ENCODE measurements at places on chromosomes 6 and 20.

GRCh38 chr6:109377717-109378116 lies 4.5 kb downstream of the CD164 start:
- no peak for DNase-seq

DNA sequence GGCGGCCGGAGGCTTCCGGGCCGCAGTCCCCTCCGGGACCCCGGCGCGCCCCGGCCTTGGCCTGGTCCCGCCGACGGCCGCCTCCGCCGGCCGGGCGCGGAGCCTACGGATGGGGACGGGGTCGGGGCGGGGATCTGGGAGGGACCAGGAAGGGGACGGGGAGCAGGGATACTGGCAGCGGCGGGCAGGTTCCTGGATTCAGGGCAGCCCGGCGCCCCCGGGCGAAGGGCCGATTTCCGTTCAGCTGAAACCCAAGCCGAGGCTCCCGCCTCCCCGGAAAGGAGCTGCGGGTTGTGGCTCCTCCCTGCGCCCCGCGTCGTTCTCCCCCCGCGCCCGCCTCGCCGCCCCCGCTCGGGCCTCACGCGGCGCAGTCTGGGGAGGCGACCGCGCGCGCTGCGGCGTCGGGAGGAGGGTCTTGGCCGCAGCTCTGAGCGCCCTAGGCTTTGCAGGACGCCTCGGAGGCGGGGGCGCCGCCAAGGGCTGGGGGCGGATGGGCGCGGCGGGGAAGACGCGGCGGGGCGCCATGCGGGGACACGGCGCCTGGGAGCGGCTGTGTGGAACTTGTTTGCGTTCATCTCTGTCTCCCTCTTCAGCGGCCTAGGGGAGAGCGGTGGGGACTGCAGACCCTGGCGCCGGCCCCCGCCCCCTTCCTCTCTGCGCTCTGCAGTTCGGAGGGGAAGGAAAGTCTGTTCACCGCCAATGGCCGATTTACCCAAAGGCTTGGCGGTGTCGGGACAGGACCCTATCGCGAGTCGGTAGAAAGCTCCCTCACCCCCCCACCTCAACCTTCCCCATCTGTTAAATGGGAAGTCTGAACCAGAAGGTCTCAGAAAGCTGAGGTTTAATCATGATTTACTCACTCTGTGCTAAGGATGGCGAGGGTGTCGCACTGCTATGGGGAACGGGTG lies 22.7 kb upstream of the TMEM181 start:
- no peak for DNase-seq

DNA sequence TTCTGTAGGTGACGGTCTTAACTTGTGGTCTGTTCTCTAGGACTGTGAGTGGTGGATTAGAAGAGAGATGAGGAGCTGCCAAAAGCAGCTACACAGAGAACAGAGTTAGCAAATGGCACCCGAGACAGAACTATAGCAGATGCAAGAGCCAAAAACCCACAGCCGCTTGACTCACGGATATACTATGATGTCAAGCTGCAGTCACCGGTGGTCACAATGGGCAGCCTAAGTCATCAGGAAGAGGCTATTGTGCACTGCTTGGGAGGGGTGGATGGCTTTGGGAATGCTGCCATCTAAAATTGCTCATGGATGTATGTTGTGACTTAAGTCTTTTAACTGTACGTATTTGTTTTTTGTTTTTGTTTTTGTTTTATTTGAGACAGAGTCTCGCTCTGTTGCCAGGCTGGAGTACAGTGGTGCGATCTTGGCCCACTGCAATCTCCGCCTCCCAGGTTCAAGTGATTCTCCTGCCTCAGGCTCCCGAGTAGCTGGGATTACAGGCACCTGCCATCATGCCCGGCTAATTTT lies at the start of gene GTSF1L:
GTSF1L (minus strand) TSS at position 192 of the 528 bp plus-strand sequence. CDS start 308 bp downstream, outside the sequence.
- DNase-seq = no peak

- DNase-seq = no peak
Measured at GRCh38 chr20:41639630-41640029, 21.5 kb upstream of the CHD6 start.

DNA sequence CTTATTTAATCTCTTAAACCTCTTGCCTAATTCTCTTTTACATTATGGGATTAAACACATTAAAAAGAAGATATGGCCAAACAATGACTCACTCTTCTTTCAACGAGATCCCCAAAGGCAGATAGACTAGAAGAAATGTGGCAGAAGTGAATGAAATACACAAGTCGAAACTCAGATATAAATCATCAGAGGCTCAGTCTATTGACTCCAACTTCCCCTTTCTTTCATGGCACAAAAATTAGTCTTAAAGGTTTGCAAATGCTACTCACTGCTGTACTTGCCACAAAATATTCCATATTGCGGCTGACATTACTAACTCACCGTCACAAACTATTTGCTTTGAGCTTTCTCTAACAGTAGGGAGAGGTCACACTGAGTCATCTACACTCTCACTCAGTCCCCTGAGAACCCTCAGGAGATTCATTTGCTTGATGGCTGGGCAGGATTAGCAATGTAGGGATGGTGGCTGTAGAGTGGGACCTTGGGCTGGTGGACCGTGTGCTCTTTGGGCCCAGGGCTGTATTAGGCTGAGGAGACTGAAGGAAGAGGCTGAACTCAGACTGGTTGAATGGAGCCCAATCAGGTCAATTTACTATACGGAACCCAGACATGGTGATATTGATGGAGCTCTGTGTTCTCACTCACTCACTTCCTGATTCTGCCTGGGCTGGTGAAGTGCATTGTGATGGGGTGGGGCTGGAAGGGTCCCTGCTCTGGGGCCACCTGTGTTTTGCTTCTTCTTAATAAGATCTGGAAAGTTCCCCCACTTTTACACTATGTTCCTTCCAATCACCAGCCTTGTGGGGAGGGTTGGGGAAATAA lies 42.8 kb upstream of the UBR2 start:
- DNase-seq = no peak

DNA sequence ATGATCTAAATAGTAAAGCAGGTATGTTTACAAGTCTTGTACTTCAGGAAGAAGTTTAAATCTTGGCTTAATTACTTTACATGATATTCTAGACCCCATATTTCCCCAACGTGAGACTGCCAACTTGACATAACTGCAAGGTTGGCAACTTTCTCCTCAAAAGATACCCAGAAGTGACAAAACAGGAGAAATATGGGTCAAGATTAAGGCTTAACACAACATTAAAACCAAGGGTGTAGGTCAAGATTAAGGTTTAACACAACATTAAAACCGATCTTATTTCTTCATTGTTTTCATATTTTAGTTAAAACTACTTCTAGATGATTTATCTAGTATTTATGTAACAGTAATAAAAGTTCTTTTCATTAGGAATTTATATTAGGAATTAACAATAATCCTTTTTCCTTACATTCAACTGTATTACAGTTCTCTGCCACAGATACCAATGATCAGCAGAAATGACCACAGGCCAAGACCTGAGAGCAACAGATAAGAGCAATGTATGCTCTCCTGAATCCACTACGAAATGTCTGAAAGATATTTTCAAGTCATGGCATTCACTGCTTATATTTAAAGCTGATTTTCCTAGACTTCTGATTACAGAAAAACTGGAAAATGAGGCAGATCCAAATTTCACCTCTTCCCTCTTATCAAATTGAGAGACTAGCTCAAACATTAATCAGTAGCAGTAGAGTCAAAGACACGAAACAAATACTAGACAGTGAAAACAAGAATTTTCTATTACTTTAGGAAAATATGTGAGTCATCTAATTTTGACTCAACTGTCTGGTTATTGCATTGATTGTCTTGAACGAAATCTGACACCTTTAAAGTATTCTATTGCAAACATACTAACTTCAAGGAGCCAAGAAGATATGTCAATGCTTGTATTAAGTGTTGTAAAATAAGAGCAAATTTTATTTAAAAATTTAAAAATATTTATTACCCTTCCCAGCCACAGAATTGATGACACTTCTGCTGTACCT lies 72.3 kb downstream of the RNGTT start:
- DNase-seq = no peak

DNA sequence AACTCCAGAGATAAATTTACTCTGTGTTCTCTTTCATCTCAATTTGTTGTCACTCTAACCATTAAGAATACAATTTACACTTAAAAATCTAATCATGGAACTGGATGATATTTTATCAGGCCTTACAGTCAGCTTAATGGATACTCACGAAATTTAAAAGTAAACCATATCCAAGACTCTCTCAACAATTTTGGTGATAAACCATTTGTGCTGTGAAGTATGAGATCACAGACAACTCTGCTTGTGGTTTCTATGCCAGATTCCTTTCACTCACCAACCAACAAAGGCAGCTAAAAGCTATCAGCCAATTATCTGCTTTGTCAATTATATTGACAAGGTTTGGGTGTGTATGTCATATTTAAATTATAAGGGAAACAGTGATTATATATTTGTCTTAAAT lies 155.8 kb downstream of the TRDN start:
- no peak for DNase-seq

DNA sequence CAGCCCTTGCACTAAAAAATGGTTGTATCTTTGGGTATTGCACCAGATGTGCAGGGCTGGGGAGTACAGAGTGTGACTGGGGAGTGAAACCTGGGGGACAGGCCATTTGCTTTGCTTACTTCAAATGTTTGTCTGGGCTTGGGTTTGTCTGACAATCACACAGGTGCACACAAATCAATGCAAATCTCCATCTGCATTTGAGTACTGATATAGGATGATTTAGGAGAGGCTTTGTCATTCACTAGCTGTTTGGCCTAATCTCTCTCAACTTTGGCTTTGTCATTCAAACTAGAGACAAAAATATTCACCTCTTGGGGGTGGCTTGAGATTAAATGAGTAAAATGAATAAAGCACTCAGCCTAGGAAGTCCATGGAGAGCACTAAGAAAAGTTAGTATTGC lies 3.8 kb downstream of the GUCA1A start:
- no peak for DNase-seq

DNA sequence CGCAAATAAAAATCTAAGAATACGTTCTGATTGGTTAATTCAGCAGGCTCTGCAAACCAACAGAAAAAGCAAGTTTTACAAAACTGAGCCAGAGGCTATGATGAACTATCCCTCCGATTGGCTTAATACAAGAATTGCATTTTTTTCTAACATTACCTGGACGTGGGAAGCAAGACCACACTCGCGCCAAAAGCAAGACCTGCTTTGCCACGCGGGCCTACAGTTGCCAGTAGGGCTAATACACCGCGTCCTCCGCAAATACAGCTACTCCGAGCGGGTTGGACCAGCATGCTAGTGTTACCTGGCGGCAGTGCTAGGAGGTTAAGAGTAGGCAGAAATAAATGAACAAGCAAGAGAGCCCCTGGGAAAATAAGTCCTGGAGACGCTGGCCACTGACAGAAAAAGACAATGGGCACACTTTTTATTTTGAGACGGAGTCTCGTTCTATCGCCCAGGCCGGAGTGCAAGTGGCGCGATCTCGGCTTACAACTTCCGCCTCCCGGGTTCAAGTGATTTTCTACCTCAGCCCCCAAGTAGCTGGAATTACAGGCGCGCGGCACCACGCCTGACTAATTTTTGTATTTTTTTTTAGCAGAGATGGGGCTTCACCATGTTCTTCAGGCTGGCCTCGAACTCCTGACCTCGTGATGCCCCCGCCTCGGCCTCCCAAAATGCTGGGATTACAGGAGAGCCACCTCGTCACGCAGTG lies 131.9 kb upstream of the BTN3A2 start:
- DNase-seq = no peak

GRCh38 chr6:62976566-62976965 lies 234.7 kb upstream of the FKBP1C start:
- no peak for DNase-seq

DNA sequence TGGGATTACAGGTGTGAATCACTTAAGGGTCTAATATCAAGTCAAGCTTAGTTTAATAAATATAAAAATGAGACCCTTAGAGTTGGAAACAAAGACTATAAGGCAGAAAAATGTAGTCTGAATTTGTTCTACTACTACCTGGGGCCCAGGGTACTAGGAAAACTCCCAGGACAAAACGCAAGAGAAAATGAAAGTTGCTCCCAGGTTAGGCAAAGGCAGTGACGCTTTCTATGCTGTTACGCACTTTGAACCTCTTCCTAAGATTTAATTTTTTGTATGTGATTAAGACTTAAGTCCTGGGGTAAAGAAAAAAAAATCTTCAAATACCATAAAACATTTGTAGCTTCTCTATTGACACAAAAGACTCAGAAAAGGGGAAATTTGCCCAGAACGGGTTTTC lies 17.3 kb downstream of the DSP start:
- DNase-seq = no peak

GRCh38 chr20:47719625-47720024 lies 65.7 kb downstream of the SULF2 start:
- no peak for DNase-seq

DNA sequence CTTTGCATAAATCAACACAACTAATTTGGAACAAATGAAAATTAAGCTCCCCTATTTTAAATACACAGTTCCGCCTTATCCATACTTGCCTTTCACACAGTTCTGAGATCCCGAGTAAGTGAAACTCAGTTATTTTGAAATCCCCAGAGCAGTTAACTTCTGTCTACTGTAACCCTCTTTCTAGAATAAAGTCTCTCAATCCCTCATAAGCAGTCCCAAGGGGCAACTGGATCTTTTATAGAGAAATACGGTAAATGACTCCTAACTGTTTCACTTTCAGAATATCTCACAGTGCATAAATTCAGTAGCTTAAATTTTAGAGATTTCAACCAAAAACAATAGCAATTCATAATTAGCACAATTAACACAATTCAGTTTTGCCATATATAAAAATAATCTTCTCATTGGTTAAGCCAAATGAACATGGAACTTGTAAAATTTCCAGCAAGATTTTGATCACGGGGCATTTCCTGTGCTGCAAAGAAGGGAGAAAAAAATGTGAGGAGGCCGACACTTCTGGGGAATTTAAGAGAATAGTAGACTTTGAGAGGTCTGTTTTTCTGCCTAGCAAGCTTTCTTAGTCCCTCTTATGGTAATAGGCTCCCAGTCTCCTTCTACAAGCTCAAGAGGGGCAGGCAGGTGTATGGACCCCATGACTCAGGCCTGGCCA lies 78.3 kb downstream of the KIF6 start:
- DNase-seq = no peak

DNA sequence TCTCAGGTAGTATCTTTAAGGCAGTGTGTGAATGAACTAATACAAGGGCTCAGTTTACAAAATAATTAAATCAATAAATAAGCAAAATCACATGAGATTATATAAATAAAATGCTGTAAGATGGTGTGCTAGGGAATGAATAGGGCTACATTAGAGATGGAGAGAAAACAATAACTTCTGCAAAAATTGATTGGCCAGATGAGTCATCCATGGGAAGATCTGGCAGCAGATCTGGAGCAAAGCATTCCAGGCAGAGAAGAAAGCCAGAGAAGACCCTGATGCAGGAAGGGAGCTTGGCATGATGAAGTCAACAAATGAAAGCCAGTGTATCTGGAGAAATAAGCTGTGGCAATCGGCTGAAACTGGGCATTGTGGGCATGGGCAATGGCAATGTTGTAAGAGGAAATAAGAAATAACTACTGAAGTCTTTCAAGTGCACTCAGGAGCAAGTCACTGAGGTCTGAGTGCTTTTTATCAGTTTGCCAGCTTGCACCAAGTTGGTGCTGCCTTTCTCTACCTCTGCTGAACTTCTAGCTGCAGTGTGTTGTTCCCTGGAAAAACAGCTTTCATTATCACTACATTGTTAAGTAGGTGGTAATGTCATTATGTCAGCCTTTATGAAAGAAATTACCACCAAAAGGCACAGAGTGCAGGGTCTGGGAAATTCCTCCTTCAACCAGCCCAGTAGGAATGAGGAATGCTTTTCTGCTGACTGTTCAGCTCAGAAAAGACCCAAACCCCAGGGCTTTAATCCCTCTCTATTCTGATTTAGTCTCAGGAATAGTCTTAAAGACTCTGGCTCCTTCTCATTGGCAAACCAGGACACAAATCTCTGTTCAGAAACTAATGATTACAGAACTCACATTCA lies 231.6 kb downstream of the HTR1B start:
- DNase-seq = no peak

- no peak for DNase-seq
Measured at GRCh38 chr6:111996144-111996865, 57.6 kb upstream of the CCN6 start.

Data from activated CD4-positive, alpha-beta T cell treated with anti-CD3 and anti-CD28 coated beads, Interleukin-2, amount 50 U/mL, for 24 hours (primary cell).